ENCODE measurements at places on chromosomes 4 and X. TPM values are rescaled to one million over a fixed set of nuclear protein-coding genes. Genes with fewer than 3 reads are reported as not detected.

The TMEM47 gene
- 32.2 TPM for total RNA-seq

The CCDC149 gene
- total RNA-seq: 8.6 TPM

The FGF5 gene
- total RNA-seq: 6.1 TPM

The AFAP1 gene
- total RNA-seq: 133 TPM

The ODAPH gene
- not detected for total RNA-seq

The TEX11 gene
- total RNA-seq: not detected

The MID1IP1 gene
- total RNA-seq: 52.7 TPM

The LRAT gene
- not detected for total RNA-seq

The SUV39H1 gene
- total RNA-seq: 5.6 TPM

The CPLX1 gene
- total RNA-seq: not detected

The CXCL9 gene
- total RNA-seq: not detected

The RNF128 gene
- 0.43 TPM for total RNA-seq

DNA sequence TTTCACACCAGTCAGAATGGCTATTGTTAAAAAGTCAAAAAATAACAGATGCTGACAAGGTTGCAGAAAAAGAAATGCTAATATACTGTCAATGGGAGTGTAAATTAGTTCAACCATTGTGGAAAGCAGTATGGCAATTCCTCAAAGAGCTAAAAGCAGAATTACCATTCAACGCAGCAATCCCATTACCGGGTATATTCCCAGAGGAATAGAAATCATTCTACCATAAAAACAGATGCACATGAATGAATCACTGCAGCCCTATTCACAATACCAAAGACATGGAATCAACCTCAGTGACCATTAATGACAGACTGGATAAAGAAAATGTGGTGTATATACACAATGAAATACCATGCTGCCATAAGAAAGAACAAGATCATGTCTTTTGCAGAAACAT is 243.0 kb downstream of the STPG2 start:
- DNase-seq: no peak

DNA sequence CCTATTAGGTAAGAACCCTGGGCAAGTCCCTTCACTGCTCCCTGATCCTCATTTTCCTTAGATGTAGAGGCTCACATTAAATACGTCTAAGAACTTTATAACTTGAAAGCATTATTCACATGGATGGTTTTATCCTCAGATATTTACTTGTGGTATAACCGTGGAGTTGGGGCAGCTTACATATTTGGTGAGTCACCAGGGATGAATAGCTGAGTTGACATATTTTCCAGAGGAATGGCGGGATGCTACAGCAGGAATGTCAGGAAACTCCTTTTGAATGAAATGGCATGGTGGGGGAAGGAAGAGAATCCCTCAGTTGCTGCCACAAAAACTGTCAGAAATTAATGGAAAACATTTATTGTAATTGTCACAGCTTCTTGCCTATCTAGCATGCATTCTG is 165.3 kb upstream of the RPS6KA3 start:
- DNase-seq: peak; percentile 53

DNA sequence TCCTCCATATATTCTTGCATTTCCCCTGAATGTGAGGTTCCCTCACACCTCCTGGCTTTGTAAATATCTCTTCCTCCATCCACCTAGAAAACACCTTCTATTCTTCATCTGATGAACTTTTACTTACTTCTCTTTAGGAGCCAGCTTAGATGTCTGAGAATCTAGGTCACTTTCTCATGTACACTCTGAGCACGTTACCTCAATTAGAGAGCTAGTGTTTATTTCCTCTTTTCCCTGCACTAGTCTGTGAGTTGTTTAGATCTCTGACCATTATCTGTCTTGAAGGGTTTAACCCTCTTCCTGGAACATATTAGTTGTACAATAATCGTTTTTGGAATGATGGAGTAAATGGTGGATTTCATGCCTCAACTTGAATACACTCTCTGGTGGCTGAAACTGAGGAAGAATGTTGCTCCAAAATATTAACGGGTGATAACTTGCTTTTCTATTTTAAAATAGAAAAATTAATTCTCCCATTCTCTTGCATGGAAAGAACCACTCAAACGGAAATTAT is 8.5 kb upstream of the NEIL3 start:
- DNase-seq: no peak

DNA sequence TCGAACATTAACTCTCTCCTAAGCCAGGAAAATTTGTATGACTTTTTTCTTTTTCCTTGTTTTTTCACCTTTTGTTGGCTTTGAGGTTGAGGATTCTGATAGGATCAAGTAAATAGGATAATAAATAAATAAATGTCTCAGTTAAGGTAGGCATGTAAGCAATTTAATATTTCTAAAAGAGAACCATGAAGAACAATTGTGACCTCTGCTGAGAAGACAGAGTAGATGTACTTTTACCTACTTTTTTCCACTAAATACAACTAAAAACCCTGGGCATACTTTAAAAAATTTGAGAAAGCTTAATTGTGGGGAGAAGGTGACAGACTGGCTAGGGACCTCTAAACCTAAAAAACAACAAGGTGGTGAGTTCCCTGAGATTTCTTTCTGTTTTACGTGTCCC is 31.6 kb upstream of the CLNK start:
- no peak for DNase-seq

GRCh38 chrX:150236327-150236726 is 126.8 kb upstream of the MAMLD1 start:
- DNase-seq: no peak

DNA sequence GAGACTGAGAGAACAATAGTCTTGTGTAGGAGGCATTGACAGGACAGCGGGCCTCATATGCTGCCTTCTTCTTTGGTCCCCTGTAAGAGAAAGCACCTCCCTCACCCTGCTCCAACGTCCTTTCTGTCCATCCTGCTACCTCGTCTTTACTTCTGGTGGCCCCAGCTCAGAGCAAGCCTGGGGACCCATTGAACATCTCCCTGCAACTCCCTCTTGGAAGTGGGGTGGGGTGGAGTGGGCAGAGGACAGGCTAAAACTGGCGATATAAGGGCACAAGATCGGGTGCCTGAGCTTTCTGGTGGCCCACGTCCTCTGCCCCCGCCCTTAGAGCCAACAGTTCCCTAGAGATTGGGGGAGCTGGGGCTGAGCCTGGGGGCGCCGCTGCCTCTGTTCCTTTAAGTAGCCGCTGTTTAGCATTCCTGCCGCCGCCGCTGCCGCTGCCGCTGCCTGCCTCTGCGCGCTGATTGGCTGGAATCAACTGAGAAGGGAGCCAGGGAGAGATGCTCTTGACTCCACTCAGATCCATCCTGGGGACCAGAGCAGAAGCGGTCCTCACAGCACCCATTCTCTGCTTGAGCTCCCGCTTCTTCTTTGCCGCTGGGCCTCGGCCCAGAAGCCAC is at the start of gene DLG3:
Gene DLG3, plus strand, starts transcription at position 510 of the 620 bp plus-strand sequence. CDS start 367 bp downstream, outside the sequence.
- DNase-seq: peak; percentile 31

GRCh38 chrX:48908600-48908999 is 2.8 kb downstream of the SLC35A2 start:
- DNase-seq: no peak

GRCh38 chrX:112025753-112026152 is 56.8 kb downstream of the TRPC5 start:
- DNase-seq: no peak

- DNase-seq: no peak
These were observed 134.1 kb downstream of the COX18 start for GRCh38 chr4:72935462-72935861.

DNA sequence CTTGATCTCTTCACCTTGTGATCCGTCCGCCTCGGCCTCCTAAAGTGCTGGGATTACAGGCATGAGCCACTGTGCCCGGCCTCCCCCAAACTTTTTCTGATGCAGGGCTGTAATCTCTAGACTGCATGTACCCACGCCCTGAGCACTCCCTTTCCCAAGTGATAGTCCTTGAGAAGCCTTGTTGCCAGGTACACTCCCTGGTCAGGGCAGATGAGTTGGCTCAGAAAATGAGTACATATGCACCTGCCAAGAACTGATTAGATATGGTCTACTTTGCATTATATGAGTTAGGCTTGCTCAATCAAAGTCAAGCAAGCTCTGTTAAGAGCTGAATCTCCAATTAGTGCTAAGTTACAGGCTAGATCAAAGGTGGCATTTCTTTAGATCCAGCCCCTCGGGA is 20.3 kb downstream of the APOO start:
- no peak for DNase-seq

DNA sequence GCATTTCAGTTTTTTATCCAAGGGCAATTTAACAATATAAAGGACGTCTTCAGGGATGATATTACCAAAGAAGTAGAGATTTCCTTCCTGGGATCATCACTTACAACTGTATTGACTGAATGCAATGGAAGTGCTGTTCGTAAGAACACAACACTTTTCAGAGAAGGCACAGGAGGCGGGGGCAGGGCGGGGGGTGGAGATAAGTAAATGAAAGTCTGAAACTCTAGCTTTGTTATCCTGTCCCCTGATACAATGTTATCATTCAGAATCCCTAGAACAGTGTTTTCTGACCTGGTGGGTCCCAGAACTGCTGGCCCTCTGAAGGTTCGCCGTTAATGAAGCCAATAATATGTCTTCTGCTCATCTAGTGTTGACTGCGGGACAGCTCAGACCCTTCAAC is 124.6 kb downstream of the NSUN7 start:
- DNase-seq: no peak

DNA sequence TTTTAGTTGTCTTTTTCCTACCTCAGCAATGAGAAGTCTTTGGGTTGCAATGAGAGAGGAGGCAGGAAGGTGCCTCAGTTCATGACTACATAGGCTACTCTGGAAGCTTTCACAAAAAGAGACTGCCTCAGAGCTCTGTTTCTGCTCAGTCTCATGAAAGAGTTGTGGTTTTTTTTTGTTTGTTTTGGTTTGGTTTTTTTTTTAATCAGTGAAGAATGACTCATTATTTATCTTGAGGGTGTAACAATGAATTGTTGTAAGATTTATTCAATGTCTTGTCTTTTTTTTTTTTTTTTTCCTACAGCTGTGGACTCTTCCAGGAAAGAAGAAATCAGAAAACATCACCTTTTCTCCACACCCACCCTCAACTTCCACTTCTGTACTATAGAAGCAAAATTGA is 67.5 kb upstream of the CXCL13 start:
- DNase-seq: peak; percentile 49

- no peak for DNase-seq
These were observed 1055.9 kb downstream of the PDHA2 start for GRCh38 chr4:96895826-96896225.

GRCh38 chr4:117965622-117966021 is 68.7 kb upstream of the NDST3 start:
- DNase-seq: no peak

- DNase-seq: peak; percentile 84
These were observed 110.5 kb downstream of the ANXA3 start for GRCh38 chr4:78661921-78662521.

GRCh38 chrX:40091691-40092421 is 5.9 kb downstream of the BCOR start:
- no peak for DNase-seq

GRCh38 chr4:8394061-8394519 is 46.4 kb downstream of the ACOX3 start:
- DNase-seq: peak; percentile 80

DNA sequence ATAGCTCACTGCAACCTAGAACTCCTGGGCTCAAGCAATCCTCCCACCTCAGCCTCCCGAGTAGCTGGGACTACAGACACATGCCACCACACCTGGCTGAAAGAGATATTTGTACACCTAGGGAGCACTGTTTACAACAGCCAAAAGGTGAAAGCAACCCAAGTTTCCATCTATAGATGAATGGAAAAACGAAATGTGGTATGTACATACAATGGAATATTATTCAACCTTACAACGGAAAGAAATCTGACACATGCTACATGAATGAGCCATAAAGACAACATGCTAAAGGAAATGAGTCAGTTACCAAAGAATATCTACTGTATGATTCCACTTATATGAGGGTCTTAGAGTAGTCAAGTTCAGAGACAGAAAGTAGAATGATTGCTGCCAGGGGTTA is 52.2 kb downstream of the ABCG2 start:
- DNase-seq: peak; percentile 5

DNA sequence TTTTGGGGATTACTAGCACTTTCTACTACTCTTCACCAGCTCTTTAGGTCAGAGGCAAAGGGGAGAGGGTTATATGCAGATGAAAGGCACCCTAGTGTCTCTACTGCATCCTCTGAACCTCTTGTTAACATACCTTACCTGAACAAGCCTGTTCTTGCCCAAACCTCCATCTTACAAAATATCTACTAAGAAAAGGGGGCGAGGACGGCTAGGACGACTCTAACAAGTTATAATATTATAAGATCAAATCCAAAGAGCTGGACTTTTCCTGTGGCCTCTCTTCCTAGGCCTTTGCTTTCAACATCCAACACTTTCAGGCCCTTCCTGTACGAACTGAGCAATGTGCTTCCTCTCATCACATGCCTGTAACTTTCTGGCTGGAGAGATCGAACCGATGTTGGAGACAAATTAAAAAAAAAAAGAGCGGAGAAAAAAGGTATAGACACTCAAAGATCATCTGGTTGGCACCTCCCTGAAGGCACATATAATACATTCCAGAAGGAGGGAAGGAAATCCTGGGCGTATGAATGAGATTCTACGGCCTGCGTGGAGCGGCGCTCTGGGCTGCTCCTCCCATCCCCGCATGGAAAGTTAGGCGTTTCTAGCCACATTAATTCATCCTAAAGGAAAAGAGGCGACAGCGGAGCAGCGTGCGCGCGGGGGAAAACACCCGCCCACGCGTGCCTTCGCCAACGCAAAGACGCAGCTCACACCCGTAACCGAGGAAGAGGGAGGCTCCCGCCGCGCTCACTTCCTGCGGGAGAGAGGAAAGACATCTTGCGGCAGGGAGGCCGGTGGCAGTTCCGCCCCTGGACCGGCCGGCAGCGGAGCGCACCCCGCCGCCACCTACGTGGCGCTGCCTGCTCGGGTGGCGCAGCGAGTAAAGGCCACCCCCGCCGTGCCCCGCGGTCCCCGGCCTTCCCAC is 808 bp downstream of the PRDM5 start:
- DNase-seq: peak; percentile 64

- DNase-seq: peak; percentile 54
These were observed 12.8 kb downstream of the MTM1 start for GRCh38 chrX:150581093-150581775.

All from fibroblast of villous mesenchyme (primary cell).